ENCODE measurements at places on chromosomes 2 and 18. TPM values are rescaled to one million over a fixed set of nuclear protein-coding genes. Genes with fewer than 3 reads are reported as not detected.

DNA sequence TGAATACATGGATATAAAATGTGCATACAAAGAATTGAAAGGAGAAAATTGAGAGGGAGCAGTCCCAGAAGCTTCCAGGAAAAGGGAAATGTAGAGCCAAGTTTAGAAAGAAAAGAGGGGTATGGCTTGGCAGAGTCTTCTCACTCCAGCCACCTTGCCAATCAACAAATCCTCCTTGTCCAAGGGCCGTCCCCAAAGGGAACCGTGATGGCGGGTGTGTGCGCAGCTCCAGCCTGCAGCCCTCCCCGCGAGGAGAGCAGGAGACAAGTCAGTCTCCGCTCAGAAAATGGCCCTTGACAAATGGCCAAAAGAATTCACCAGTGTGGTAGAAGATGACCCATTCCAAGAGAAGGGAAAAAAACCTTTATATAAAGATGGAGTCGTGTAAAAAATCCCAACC is 448.3 kb upstream of the POU3F3 start:
- peaks cover 6% of the 10 kb centered on the region for H3K4me1 ChIP-seq
- DNase-seq = no peak
- no peaks in the 10 kb centered on the region for H3K27me3 ChIP-seq
- H3K27ac ChIP-seq = no peak overlapping the region

- no peak overlapping the region for H3K4me3 ChIP-seq
- no peaks in the 10 kb centered on the region for H3K27me3 ChIP-seq
Observed at GRCh38 chr2:172630181-172630580, 74.3 kb downstream of the PDK1 start.

- no peak for DNase-seq
- H3K4me3 ChIP-seq = no peak overlapping the region
- no peak overlapping the region for H3K27ac ChIP-seq
- H3K27me3 ChIP-seq = no peaks in the 10 kb centered on the region
- H3K36me3 ChIP-seq = no peaks in the 10 kb centered on the region
- no peaks in the 10 kb centered on the region for H3K4me1 ChIP-seq
Observed at GRCh38 chr18:36454245-36454644, 156.7 kb downstream of the FHOD3 start.

ELOA2 gene
- total RNA-seq = not detected

LYG2 gene
- total RNA-seq = not detected

HOXD9 gene
- 27.1 TPM for total RNA-seq

IRS1 gene
- total RNA-seq = 29.1 TPM

STARD6 gene
- total RNA-seq = not detected

TMEM247 gene
- not detected for total RNA-seq

Measured in sigmoid colon (tissue), 7 donors.